ENCODE measurements at places on chromosomes 2 and 18.

DNA sequence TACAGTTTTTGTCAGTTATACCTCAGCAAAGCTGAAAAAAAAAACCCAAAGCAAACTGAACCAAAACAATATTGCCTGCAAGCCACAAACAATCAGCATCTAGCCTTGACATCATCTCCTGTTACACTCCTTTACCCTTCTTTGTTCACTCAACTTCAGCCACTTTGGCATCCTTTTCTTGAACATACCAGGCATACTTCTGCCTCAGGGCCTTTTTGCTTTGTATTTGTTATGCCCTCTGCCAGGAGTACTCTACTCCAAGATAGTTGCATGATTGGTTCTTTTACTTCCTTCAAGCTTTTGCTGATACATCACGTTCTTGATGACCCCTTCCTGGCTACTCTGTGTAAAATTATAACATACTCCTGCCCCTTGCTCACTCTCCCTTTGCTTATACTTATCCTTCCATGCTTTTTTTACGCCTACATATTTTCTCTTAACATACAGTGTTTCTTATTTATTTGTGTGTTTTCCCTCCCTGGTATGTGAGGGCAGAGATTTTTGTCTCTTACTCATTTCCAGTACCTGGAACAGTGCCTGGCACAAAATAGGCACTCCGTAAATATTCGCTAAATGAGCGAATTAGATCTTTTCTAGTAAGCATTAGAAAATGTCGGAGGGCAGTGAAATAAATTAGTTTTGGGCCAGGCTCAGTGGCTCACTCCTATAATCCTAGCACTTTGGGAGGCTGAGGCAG, 12.7 kb downstream of the ABI2 start:
- peak; percentile 61 for DNase-seq

DNA sequence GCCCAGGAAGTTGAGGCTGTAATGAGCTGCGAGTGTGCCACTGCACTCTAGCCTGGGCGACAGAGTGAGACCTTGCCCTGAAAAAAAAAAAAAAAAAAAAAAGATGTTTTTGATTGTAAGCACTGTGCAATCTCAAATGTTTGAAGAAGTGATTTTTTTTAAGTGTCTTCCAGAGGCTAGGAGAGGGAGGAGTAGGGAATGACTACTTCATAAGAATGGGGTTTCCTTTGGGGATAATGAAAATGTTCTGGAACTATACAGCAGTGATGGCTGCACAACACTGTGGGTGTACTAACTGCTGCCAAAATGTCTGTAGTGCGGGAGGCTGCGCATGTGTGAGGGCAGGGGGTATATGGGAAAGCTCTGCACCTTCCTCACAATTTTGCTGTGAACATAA, 83.7 kb downstream of the MCFD2 start:
- no peak for DNase-seq

GRCh38 chr18:78787751-78788150, 191.9 kb upstream of the SALL3 start:
- no peak for DNase-seq

DNA sequence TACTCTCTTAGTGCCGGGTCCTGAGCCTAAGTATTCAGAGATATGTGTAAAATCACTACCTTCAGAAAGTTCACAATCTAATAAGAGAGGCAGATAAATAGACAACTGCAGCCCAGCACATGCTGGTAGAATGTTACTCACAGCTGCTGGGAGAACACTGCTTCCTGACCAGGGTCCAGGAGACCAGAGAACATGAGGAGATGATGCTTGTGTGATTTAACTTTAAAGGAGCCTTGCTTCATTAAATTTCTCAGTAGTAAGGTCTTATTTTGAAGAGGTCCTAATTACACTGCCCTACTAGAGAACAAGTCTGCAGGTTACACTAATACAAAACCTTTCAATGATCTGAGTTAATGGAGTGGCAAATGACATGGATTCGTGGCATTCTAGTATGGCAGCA, 209.9 kb upstream of the TRIB2 start:
- DNase-seq = no peak

DNA sequence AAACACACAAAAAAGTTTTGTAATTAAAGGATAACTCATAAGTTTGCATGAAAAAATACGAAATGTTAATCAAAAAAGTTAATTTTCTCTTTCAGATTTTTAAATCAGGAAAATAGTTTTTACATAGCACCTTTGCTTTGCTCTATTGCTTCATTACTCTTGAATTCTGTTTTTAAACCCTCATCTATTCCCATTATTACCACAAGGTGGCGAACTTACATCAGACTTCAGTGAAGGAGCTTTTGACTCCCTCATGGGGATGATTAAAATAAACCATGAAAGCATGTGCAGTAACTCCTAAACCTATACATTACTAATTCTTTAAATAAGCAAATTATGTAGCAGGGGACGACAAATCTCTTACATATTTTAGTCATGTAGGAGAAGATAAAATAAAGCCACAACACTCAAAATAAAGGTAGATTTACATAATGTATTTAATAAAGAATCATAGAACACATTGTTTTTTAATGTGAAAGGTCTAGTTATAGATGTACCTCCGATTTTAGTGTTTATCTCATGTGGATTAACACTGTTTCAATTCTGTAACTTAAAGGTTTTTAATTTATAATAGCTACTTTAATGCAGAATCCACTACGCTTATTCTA, 105.2 kb downstream of the NETO1 start:
- DNase-seq = peak; percentile 31

- no peak for DNase-seq
Measured at GRCh38 chr2:56474412-56475158, 290.8 kb downstream of the CCDC85A start.

DNA sequence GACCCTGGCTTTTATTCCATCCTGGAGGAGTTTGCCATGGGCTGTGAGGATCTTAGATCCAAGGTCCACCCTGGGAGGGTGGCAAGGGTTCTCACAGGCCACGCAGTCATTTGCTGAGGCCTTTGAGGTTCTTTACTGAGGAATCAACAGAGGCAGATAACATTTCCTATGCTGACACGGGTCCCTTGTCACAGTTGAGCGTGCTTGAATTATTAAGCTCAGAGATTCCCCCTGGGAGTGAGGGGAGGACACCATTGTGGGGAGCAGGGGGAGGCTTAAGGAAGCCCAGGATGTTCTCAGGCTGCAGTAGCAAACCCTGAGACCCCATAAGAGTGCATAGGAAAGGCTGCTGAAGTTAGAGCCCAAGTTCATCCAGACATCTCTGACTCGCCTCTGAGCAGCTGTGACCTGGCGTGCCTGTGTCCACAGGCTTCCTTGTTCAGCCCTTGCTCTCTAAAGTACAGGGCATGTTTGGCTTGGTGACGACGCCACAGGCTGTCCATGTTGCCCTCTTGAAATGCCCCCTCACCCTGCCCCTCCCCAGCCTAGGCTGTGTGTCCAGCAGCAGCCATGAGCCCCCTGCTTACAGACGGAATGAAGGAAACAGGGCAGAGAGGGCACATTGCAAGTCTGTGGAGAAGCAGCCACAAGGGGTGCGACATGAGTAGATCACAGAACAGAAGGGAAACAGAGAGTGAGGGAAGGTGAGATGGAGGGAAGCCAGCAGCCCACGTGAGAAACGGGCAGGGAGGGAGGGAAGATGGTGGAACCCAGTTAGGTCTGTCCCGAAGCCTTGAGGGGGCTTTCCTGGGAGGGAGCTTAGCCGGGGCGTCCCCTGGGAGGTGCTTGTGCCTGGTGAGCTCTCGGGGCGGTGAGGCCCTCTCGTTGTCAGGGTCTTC, 34.0 kb downstream of the NAPG start:
- DNase-seq = no peak

DNA sequence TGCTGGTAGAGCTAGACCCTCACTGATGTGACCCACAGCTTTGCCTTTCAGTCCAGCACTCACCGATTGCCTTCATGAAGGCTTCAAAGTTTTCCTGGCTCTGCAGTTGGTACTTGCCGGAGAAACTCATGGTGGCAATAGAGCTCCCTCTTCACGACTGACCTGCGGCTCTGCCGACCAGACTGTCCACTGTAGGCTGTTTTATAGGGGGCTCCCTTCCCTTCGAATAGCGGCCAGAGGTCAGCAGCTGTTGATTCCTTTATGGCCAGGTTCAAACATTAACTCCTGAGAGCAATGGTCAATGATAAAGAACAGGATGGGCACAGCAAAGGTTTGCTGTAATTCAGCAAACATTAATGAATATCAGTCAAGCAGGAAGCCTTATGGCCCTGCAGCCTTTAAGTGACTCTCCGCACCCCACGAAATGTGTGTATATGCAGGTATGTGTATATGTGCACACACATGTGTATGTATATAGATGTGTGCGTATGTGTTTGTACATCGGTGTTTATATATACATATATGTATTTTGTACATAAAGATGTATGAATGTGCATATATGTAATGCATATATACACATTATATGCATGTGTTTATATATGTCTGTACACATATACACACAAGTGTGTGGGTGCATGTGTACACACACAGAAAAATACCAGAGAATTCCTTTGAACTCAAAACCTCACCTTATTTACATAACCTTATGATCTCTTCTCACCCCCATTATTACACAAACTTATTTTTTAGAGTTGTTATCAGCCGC, at the start of gene FABP1:
Gene FABP1, minus strand, starts transcription at position 175 of the 766 bp plus-strand sequence. Its CDS starts 45 bp downstream, at position 130.
- no peak for DNase-seq

DNA sequence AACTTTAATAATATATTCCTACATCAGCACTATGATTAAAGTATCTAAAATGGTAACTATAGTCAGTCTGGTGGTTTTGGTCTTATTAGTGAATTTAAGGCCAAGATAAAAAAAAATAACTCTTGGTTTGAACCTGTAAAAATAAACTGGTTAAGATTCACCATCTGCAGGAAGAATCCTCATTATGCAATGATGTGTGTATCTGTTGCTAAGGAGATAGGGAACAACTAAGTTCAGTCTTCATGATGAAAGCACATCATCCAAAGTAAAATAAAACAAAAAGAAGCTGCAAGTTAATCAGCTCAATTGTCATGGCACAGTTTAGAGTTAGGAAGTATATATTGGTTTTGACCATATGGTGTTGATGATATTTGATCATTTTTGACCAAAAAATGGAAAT, 466.0 kb downstream of the NYAP2 start:
- no peak for DNase-seq

DNA sequence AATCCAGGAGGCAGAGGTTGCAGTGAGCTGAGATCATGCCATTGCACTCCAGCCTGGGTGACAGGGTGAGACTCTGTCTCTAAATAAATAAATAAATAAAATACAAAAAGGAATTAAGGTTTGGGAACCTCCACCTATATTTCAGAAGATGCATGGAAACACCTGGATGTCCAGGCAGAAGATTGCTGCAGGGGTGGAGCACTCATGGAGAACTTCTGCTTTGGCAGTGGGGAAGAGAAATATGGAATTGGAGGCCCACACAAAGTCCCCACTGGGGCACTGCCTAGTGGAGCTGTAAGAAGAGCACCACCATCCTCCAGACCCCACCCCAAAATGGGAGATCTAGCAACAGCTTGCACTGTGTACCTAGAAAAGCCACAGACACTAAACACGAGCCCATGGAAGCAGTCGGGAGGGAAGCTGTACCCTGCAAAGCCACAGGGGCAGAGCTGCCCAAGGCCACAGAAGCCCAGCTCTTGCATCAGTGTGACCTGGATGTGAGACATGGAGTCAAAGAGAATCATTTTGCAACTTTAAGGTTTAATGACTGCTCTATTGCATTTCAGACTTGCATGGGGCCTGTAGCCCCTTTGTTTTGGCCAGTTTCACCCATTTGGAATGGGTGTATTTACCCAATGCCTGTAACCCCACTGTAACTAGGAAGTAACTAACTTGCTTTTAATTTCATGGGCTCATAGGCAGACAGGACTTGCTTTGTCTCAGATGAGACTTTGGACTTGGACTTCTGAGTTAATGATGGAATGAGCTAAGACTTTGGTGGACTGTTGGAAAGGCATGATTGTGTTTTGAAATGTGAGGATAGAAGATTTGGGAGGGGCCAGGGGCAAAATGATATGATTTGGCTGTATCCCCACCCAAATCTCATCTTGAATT, 265.3 kb downstream of the ZEB2 start:
- DNase-seq = no peak

- DNase-seq = peak; percentile 35
Measured at GRCh38 chr2:226080334-226080733, 680.8 kb downstream of the NYAP2 start.

- DNase-seq = peak; percentile 1
Measured at GRCh38 chr2:157592948-157593347, 35.7 kb downstream of the ACVR1C start.

- no peak for DNase-seq
Measured at GRCh38 chr2:182228073-182228473, 198.8 kb downstream of the PDE1A start.

All from AG09319 (cell line).